Vagina (tissue), 2 donors: ENCODE measurements at places on chromosomes 4 and X.

GRCh38 chr4:158826057-158826456 lies 57.2 kb downstream of the FNIP2 start:
- DNase-seq, result no peak

- no peak for DNase-seq
Observed at GRCh38 chr4:163681208-163681821, 186.8 kb downstream of the TMA16 start.

- DNase-seq, result no peak
Observed at GRCh38 chrX:874061-874460, 243.5 kb downstream of the SHOX start.

GRCh38 chrX:100353326-100353725 lies 56.7 kb downstream of the PCDH19 start:
- DNase-seq, result no peak

DNA sequence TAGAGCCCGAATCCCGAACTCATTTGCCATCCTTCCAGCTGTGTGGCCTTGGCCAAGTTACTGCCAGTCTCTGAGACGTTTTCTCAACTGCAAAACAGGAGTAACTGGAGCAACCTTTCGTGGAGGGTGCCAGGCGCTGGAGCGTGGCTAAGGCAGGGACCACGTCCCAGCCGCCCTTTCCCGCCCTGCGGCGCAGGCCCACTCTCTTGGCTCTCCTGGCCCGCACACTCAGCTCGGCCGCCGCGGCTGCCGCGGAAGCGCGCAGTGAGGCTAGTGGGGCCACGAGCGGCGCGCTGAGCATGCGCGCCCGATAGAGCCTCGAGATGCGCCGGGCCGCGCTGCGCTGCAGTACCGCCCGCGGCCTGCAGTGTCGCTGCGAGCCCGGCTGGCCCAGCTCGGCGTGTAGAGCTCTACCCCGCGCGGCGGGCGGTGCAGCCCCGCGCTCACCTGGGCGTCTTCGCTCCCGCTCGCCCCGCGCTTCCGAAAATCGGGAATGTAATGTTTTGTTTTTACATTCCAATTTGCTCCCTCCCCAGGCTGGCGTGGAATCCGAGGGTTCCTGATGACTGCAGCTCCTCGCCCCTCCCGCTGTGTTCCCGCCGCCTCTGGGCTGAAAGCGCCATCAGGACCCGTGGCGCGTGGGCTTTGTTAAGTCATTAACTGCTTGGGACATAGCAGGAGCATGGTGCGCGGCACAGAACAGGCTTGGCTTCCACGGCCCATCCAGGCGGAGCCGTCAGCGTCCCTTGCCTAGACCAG lies 4.0 kb upstream of the ZNF518B start:
- DNase-seq, result no peak

DNA sequence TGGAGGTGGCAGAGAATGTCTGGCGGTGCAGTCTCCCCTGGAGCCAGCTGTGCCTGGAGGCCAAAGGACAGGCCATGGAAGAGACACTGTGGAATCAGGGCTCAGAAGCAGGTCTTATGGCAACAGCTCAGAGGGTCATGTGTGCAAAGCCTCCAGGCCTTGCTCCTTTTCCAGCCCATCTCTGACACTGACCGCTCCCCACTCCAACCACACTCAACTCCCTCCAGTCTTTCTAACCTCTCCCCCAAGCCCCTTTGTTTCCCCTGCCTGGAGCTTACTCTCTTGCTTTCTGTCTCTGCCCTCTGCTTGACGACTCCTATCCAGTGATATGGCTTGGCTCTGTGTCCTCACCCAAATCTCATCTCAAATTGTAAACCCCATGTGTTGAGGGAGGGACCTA lies 34.2 kb upstream of the CRMP1 start:
- DNase-seq, result no peak

- no peak for DNase-seq
Observed at GRCh38 chrX:78119521-78120227, 15.6 kb downstream of the PGK1 start.

DNA sequence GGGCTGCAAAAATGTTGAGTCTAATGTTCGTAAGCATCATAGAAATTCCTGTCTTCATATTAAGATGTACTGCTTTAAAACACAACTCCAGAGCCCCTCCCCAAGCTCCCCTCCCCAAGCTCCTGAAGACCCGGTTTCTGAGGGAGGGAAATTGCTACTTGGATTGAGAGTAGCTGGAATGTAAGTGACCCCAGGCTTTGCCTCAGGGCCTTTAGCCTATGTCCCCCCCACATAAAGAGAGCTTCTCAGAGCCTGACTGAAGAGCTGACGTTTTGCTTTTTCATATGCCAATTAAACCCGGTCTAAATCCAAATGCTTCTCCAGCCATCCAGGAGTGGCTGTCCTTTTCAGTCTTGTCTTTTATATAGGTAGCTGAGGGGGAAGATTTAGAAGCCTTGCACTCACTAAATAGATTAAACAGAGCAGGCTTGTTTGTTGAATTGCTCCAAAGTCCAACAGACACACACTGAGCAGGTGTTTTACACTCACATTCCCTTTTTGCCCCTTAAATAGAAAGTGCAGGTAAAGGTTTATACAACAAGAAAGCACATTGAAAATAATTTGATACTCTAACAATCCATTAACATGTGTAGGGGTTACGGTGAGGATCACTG lies 19.6 kb downstream of the ARX start:
- no peak for DNase-seq

GRCh38 chrX:27600686-27601085 lies 10.5 kb downstream of the DCAF8L2 start:
- no peak for DNase-seq

- DNase-seq, result no peak
Observed at GRCh38 chrX:29490606-29491005, 724.8 kb upstream of the MAGEB2 start.

GRCh38 chr4:46889410-46889809 lies 19.6 kb downstream of the COX7B2 start:
- no peak for DNase-seq

DNA sequence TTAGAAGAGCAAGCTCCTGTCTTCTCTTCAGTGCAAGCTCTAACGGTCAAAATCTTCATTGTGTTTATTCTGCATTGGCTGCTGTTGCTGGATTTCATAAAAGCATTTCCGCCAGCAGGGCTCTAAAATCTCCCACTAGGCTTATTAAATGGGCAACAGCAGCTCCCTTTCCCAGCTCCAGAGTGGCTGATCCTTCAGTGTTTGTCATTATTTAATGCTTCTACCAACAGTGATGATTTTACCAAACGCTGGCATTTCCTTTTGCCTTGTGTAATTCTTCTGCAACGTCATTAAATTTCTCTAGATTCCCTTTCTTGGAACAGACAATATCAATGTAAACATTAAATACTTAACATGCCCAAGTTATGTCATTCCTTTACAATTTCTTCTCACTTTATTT lies 20.1 kb downstream of the SLC7A11 start:
- DNase-seq, result no peak

DNA sequence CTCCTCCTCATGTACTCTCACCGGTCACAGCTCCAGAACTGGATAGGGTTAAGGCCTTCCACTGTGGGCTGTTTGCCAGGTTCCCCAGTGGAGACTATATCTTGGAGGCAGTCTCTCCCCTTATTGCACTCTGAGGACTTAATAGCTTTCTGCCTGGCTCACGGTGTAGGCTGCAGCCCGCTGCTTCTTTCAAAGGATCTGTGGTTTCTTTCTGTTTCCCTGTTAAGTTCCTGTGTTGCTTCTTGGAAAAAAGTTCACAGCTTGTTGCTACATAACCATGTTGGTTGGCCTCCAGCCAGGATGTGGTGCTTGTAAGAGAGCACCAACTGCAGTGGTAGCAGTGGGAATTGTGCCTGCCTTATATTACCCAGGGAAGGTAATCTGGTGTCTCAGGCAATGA lies 24.9 kb upstream of the ZDHHC15 start:
- DNase-seq, result no peak

- DNase-seq, result no peak
Observed at GRCh38 chr4:165783626-165784025, 89.4 kb upstream of the TLL1 start.

DNA sequence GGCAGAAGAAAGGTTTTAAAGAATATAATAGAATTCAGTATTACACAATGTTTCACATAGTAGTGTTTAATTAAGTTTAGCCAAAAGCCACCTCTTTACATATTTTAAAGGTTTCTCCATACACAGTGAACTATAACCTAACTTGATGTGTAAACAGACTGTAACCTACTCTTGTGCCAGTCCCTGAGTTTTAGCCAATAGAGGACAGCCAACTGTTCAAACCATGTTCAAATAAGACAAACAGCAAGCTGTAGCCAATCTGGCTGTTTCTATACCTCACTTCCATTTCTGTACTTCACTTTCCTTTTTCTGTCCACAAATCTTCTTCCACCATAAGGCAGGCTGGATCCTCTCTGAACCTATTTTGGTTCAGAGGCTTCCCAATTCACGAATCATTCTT lies 65.2 kb downstream of the TEX13C start:
- no peak for DNase-seq

DNA sequence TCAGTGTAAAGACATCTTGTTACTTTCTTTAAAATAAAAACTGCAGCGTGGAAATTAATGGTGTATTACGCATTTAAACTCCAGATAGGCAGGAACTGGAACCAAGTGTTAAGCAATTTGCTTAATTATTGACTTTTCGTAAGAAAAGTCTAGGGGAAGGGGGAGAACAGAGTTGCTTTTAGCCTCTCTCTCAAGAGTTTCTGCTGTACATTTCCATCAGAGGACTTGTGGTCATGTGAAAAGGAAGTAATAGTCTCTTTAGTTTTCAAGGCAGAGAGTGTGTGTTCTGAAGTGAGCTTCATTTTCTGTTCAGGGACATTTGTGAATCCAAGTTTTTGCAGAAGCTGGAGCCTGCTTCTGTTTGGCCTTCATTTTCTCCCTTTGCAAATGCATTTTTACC lies 127.2 kb downstream of the UBE2K start:
- no peak for DNase-seq

DNA sequence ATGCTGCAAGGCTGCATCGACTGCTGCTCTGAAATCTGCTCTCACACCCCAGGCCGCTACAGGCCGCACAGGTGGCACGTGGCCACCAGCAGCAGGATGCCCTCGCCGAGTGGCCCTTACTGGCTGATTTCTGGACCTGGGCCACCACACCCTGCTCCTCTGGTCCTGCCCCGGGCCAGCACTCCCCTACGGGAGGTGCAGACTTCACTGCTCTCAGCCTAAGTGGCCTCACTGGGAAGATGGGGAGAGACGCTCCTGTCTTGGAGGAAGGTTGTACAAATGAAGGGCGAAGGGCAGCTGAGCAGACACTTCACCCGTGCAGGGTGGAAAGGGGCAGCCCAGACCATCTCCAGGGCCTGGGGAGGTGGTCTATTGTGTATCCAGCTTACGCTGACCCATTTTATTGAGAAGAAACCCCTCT lies 72.5 kb downstream of the ACOX3 start:
- DNase-seq, result no peak

DNA sequence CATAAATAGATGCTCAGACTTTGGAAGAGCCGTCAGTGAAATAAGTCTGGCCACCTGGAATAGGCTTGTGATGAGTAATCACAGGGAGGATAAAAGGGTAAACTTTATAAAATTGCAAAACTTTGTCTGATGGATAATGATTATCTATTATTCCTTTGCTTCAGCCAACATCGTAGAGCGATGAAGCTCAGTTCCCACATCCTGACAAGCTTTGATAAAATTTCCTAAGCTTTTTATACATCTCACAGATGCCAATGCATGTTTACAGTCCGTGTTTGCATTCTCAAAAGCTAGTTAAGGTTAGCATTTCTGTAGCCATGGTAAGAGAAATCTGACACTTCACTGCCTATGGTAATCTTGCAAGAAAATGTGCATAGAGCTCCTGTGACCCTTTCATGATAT lies 15.4 kb upstream of the UGDH start:
- DNase-seq, result no peak

DNA sequence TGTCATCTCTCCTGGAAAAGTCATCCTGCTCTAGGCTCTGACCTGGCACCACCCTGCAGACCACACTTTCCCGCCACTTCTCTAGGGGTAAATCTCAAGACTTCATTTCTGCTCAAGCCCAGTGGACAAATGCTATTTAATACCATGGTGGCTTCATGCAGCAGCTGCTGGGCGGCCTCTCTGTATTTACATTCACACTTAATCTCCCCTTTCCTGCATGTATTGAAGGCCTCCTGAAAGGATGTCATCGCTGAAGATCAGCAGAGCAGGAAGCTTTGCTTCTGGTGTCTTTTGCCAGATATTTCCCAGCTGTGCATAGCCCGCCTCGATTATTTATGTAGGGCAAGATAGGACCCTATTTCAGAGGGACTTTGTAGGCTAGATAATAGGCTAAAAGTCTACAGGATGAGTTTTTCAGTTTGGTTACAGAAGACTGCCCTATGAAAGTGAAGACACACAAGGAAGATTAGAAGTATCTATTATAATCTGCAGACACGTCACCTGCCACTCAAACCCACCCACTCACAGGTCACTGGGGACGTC lies 17.2 kb downstream of the PROM1 start:
- no peak for DNase-seq

DNA sequence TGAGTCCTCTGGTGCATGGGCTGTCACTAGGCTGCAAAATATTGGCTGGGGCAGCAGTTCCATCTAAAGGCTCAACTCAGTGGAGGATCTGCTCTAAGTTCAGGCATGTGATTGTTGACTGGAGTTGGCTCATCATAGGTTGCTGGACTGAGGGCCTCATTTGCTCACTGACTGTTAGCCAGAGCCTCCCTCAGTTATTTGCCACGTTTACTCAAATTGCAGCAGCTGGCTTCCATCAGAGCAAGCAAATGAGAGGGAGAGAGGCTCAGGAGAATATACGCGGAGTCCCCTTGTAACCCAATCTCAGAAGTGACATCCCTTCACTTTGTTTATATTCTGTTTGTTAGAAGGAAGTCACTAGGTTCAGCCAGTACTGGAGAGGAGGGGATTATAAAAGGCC lies 54.1 kb downstream of the BMP3 start:
- DNase-seq, result no peak

- DNase-seq, result no peak
Observed at GRCh38 chrX:43703211-43703791, 47.2 kb downstream of the MAOA start.

DNA sequence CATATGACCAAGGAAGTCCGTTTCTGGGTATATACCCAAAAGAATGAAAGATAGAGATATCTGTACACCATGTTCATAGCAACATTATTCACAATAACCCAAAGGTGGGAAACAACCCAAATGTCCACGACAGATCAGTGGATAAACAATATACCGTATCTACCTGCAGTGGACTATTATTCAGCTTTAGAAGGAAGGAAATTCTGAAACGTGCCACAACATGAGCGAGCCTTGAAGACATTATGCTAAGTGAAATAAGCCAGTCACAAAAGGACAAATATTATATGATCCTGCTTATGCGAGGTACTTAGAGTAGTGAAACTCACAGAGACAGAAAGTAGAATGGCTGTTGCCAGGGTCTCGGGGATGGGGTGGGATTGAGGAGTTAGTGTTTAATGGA lies 75.0 kb downstream of the ANAPC4 start:
- DNase-seq, result no peak

GRCh38 chr4:187598196-187598595 lies 397.4 kb upstream of the ZFP42 start:
- no peak for DNase-seq

- no peak for DNase-seq
Observed at GRCh38 chrX:46551494-46552128, 6.4 kb upstream of the ZNF674 start.

DNA sequence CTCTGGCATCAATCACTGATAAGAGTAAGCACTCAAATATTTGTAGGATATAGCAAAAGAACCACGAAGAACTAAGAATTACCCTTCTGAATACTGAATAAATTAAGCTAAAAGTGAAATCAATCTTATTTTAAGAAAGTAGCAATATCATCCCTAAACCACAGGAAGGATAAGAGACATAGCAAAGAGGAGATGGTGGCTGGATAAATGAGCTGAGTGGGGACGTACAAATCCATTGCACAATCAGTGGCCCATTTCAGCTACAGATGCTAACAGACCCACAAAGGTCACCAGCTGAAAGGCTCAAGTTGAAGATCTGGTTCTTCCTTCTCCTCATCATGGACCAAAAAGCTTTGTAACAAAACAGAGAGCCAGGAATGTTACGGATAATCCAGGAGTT lies 77.1 kb downstream of the SLC9A7 start:
- DNase-seq, result no peak
